ENCODE measurements at places on chromosomes 12 and 14. TPM values are rescaled to one million over a fixed set of nuclear protein-coding genes. Genes with fewer than 3 reads are reported as not detected.

BRMS1L gene
- 4.8 TPM for total RNA-seq

GRCh38 chr12:74818412-74818811 lies 280.8 kb downstream of the ATXN7L3B start:
- DNase-seq, result no peak

OLR1 gene
- total RNA-seq, result not detected

GRCh38 chr14:106826833-106827369 lies 1300.5 kb downstream of the TMEM121 start:
- no peak for DNase-seq

IRAK3 gene
- total RNA-seq, result 21.7 TPM

- no peak for DNase-seq
Observed at GRCh38 chr14:39102265-39102968, 618 bp downstream of the SEC23A start.

- no peak for DNase-seq
Observed at GRCh38 chr12:16324772-16325171, 22.7 kb upstream of the MGST1 start.

NIN gene
- total RNA-seq, result 74.5 TPM

GRCh38 chr12:47361389-47362021 lies 281.7 kb upstream of the AMIGO2 start:
- DNase-seq, result peak; percentile 77

TOMM20L gene
- total RNA-seq, result not detected

KLRD1 gene
- total RNA-seq, result 197 TPM

GRCh38 chr12:123973552-123974341 lies 732 bp downstream of the ZNF664 start:
- no peak for DNase-seq

DNA sequence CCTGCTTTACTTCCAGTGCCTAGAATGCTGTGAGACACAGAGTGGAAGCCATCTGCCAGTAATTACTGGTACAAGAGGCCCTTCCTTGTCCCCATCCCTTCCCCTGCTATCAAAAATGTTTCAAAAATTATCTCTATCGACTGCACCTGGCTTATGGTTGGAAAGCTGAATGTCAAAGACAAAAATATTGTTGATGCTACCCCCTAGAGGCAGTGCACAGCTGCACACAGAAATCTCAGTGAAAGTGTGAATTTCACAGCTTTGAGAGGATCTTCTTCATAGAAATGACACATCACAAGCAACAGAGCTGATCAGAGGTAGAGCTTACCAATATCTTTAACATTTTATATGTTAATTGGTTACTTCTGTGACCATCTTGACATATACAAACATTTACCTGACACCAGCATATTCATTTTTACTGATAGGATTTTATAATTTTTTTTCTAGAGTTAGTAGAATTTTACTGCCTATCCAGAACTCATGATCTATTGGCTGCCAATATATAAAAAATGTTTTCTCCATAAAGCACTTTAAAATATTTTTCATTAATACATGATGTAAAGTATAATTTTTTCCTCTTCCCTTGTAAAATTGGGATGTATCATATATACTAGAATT lies 138.0 kb downstream of the AACS start:
- no peak for DNase-seq

SLC10A1 gene
- not detected for total RNA-seq

MSI1 gene
- not detected for total RNA-seq

DNA sequence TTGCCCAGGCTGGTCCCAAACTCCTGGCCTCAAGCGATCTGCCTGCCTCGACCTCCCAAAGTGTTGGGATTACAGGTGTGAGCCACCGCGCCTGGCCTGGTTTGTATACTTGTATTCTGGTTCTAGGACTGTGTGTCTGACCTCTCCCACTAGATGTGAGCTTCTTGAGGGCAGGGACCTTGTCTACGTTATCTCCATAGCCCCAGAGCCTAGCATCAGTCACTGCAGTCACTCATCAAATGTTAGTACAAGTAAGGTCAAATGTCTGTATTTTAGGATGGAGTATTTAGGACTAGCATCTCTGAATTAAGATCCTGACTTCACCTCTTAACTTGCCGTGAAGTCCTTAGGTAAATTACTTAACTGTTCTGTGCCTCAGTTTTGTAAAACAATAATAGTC lies 2.9 kb downstream of the RILPL2 start:
- no peak for DNase-seq

CDH24 gene
- 1.0 TPM for total RNA-seq

- no peak for DNase-seq
Observed at GRCh38 chr14:100306998-100307765, 938 bp upstream of the SLC25A29 start.

- DNase-seq, result no peak
Observed at GRCh38 chr14:51460011-51460410, 191.7 kb upstream of the FRMD6 start.

TMEM30B gene
- 0.81 TPM for total RNA-seq

C12orf56 gene
- not detected for total RNA-seq

TC2N gene
- total RNA-seq, result 6.9 TPM

DNA sequence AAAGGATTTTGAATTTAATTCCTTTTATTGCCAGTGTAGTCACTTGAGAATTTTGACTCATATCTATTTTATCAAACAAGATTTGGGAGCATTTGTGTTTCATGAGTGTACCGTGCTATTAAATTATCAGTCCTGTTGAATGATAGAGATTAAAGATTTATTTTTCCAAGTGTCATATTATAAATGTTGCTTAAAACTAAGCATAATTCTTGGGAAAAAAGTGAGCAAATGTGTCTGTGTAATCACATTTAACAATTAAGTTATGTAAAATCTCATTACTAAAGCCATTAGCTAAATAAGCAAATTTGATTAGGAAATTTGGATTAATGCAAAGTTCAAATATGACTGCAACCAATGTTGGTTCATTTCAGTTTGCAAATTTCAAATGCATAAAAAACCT lies 266.7 kb downstream of the TMTC2 start:
- no peak for DNase-seq

- DNase-seq, result no peak
Observed at GRCh38 chr12:70928071-70928470, 7.5 kb upstream of the PTPRR start.

- no peak for DNase-seq
Observed at GRCh38 chr12:3189282-3189681, 112.1 kb downstream of the TSPAN9 start.

DNA sequence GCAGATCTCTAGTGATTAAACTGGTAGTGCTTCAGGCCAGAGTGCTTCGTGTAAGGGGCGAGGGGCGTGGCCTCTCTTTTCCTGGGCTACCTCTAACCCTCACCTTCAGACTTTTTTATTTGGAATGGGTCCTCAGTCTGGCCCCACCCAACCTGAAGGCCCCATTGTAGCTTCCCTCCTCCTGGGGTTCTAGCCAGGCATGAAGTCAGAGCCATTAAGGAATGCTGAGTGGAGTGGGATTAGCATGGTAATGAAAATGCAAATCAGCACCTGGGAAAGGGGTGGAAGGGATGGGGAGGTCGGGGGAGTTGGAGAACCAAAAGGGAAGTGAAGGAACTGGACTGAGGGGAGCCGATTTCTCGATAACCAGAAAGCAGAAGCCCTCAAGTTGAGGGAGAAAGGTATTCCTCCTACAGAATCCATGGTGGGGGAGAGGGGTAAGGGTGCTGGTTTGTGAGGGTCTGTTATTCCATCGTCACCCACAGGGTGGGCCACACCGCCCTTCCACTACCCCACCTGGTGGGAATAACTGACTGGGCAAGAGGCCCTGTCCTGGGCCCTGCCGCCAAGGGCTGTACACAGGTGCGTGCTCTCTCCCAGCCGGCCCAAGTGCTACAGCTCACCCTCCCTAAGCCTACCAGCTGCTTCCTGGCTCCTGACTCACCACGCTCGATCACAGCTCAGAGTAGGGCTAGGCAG lies 14.1 kb downstream of the ZFHX2 start:
- DNase-seq, result no peak

DEGS2 gene
- total RNA-seq, result 0.33 TPM

TAS2R50 gene
- 7.0 TPM for total RNA-seq

GRCh38 chr12:65156366-65156841 lies 13.0 kb upstream of the LEMD3 start:
- no peak for DNase-seq

DNA sequence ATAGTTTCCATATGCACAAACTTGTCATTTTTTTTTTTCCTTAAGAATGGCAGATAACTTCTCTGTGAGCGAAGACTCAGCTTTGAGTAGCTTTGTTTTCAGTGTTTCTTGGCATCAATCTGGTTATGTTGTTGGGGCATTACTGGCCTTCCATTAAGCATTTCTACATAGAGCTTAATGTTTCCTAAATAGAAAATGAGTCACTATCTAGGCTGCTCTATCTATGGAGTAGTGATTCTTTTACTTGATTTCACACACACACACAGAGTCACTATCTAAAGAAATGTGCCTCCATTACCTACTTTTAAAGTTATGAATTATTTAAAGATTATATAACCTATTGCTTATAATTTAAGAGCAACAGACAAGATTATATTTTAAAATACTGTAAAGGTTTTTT lies 53.9 kb downstream of the TMEM260 start:
- DNase-seq, result no peak

DNA sequence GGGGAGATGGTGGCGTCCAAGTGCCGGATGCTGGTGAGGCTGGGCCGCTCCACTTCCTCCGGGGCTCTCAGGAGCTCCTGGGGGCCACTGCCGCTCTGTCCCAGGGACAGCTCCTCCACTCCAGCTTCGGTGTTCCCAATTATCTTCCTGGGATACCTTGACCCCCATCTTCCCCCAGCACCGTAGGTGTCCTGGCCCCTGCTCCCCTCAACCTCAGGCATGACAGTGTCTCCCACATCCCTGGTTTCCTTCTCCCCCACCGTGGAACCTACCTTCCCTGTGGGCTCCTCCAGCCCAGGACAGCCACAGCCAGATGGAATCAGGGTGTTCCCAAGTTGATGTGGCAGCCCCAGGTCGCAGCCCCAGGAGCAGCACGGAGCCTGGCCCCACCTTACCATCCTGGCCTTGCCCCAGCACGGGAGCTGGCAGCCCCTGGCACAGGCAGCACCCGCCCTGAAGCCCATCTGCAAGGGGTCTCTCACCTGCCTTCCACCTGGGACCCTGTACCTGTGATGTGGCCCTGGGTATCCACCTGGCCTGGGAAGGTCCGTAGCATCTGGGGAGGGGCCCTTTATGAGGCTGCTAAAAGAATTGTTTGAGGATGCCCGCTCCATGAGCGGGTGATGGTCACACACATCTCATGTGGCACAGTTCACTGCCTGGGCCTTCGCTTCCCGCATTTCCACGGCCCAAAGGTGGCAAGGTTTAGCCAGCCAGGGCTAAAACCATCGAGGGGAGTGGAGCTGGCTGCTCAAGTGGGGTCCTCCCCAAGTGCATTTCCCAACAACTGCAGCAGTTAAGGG lies 4.1 kb downstream of the TMEM121 start:
- DNase-seq, result no peak

GRCh38 chr12:55673638-55674037 lies 34.1 kb downstream of the ITGA7 start:
- no peak for DNase-seq

GRCh38 chr14:104882325-104882973 lies 17.4 kb downstream of the CEP170B start:
- no peak for DNase-seq

- no peak for DNase-seq
Observed at GRCh38 chr12:131232036-131232435, 278.3 kb downstream of the ADGRD1 start.

- no peak for DNase-seq
Observed at GRCh38 chr14:75554482-75554881, 23.9 kb upstream of the FLVCR2 start.

MED6 gene
- total RNA-seq, result 66.8 TPM

MYL6 gene
- 1,555 TPM for total RNA-seq

- no peak for DNase-seq
Observed at GRCh38 chr14:98977451-98977850, 294.5 kb downstream of the BCL11B start.

GRCh38 chr12:119602734-119603094 lies 9.1 kb downstream of the TMEM233 start:
- DNase-seq, result no peak

CALM1 gene
- 521 TPM for total RNA-seq

- no peak for DNase-seq
Observed at GRCh38 chr12:122834921-122835749, at the start of gene HIP1R. Gene HIP1R (plus strand): TSS chr12:122835457. CDS start chr12:122835551, 94 bp downstream.

GRCh38 chr12:45745861-45746277 lies 16.4 kb downstream of the ARID2 start:
- no peak for DNase-seq

- DNase-seq, result peak; percentile 88
Observed at GRCh38 chr12:12562585-12563261, at the start of gene DUSP16. Gene DUSP16 (minus strand): TSS chr12:12562863. CDS start chr12:12521098, 41,765 bp downstream.

GRCh38 chr12:57309420-57309819 lies 58.4 kb upstream of the STAC3 start:
- no peak for DNase-seq

GRCh38 chr14:96114002-96114401 lies 74.8 kb downstream of the C14orf132 start:
- DNase-seq, result no peak

DNA sequence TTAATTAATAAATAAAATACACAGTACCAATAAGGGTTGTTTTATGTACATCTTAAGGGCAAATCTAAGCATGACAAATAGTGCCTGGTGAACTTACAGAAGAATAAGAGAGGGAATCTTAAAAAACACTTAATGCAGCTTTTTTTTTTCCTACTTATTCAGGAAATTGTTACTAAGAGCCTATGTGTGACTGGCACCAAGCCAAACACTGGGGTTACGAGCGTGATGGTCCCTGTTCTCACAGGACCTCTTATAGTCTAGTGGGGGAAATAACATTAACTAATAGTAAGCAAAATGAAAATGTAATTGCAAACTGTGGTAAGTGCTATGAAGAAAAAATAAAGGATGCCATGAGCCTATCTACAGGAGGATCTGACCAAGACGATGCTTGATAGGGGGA lies 53.6 kb downstream of the RTN1 start:
- no peak for DNase-seq

DNA sequence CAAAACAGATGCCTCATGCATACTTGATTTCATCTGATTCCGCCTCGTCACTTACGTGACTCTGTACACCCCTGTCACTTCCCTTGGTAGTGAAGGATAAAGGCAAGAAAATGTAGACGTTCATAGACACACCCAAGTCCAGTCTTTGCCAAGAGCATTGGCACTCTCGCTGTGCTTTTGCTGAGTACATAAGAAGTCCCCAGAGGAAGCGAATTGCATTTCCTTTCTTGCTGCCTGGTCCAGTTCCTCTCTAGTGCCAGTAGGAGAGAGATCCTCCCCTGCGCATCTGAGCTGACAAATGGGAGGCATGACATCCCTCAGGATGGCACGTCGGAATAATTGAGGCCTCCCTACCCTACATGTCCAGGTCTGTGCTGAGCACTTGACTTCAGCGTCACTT lies 21.3 kb upstream of the RIN3 start:
- no peak for DNase-seq

GRCh38 chr12:53965281-53966084 lies 7.4 kb upstream of the HOXC11 start:
- no peak for DNase-seq

CLEC9A gene
- not detected for total RNA-seq

GRCh38 chr12:107775093-107775721 lies 703 bp downstream of the ASCL4 start:
- no peak for DNase-seq

All from natural killer cell treated with Interleukin-12 subunit alpha and Interleukin-12 subunit beta and Interleukin-15 and Interleukin-18, amount 100 ng/mL, for 72 hours (primary cell).